Forelimb muscle (tissue), 1 donor: ENCODE measurements at places on chromosomes 4 and X.

- no peak for DNase-seq
Measured at GRCh38 chr4:105306820-105307219, 160.1 kb downstream of the TET2 start.

- DNase-seq = no peak
Measured at GRCh38 chrX:155893521-155893920, 12.4 kb downstream of the VAMP7 start.

DNA sequence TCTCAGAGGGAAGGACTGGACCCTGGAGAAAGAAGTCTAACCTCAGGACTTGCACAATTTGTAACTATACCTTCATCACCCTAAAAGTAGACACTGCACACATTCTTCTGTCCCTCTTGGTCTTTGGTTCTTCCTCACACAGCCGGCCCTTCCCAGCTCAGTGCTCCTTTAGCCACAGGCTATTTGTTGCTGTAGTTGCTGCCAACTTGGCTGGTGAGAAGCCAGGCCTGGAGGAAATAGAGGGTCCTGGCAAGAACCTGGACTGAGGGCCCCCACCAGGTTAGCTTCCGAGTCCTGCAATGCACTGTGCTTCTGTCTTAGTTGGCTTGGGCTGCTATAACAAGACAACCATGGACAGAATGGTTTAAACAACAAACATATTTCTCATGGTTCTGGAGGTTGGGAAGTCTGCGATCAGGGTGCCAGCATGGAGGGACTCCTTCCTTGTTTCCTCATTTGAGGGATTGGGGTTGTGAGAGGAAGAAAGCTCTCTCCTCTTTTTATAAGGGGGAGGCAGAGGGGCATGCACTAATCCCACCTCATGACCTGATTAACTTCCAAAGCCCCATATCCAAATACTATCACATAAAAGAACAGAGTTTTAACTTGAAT, 4.4 kb upstream of the FGF5 start:
- DNase-seq = no peak

- no peak for DNase-seq
Measured at GRCh38 chr4:132483-132882, 8.2 kb downstream of the ZNF718 start.

- no peak for DNase-seq
Measured at GRCh38 chr4:31107362-31107761, 387.2 kb downstream of the PCDH7 start.

GRCh38 chr4:142369141-142369540, 477.0 kb downstream of the INPP4B start:
- no peak for DNase-seq

GRCh38 chr4:158965226-158965625, 137.7 kb upstream of the RAPGEF2 start:
- no peak for DNase-seq

DNA sequence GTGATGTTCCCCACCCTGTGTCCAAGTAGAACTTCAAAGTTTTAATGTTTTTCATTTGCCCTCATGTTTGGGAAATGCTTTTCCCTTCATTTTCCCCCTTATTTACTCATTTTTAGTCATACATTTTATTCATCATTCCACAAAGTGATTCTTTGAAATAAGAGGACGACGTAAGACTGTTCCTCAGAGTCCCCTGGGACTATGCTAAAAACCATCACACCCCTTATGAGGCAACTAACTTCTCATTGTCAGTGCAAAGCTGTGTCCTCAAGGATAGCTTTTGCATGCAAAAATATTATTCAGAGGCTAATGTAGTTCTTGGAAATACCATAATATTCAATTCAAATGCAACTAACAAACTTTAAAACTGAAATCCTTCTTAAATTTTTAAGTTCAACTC, 14.8 kb upstream of the ADGRG2 start:
- DNase-seq = no peak

GRCh38 chr4:84852081-84852480, 114.4 kb downstream of the WDFY3 start:
- DNase-seq = no peak

DNA sequence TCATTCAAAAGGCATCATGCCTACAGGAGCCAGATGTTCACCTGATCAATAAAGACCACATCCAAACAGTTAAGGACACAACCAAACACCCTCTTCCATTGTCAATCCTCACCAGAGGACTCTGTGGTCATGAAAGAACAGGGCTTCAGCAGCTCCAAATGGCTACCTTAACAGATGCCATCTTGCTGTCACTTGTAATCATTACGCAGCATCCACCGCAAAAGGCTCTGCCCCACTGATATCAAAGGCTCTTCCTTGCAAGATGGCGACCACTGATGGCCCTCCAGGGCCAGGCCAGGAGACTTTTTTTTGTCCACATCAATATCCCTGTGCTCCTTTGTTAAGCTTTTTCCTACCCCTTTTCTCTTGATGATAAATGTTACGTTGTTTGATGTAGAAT, 157.4 kb downstream of the DHRSX start:
- no peak for DNase-seq

GRCh38 chr4:67030636-67031035, 514.7 kb downstream of the CENPC start:
- no peak for DNase-seq

- DNase-seq = no peak
Measured at GRCh38 chr4:43251841-43252240, 359.3 kb downstream of the GRXCR1 start.

- no peak for DNase-seq
Measured at GRCh38 chrX:40524423-40524822, 56.3 kb upstream of the ATP6AP2 start.

DNA sequence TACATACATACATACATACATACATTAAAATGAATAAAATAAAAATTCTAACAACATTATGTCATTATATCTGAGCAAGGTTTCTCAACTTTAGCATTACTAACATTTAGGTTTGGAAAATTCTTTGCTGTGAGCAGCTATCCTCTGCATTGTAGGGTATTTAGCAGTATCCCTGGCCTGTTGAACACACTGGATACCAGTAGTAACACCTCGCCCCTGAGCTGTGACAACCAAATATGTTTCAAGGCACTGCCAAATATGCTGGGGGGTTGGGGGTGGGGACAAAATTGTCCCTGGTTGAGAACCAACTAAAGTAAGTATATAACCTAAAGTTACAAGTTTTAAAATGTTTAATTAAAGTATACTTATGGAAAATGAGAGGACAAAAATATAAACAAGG, 860.9 kb upstream of the FTHL17 start:
- DNase-seq = no peak

DNA sequence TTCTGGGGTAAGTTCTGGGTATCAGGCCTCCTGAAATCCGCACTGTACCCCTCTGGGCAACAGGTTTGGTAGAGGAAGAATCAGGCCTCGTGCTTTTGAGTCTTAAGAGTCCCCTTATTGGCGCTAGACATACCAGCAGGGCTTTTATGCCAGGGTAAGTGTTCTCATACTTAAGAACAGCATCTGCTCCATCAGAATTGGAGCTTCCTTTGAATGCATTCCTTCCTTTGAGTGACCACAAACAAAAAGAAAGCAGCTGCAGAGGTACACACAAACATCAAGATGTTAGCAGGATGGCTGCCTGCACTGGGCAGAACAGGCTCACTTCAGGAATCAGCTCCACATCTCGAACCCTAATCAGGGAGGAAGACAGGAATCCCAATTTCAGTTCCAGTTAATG, 156.8 kb downstream of the MGST2 start:
- no peak for DNase-seq

DNA sequence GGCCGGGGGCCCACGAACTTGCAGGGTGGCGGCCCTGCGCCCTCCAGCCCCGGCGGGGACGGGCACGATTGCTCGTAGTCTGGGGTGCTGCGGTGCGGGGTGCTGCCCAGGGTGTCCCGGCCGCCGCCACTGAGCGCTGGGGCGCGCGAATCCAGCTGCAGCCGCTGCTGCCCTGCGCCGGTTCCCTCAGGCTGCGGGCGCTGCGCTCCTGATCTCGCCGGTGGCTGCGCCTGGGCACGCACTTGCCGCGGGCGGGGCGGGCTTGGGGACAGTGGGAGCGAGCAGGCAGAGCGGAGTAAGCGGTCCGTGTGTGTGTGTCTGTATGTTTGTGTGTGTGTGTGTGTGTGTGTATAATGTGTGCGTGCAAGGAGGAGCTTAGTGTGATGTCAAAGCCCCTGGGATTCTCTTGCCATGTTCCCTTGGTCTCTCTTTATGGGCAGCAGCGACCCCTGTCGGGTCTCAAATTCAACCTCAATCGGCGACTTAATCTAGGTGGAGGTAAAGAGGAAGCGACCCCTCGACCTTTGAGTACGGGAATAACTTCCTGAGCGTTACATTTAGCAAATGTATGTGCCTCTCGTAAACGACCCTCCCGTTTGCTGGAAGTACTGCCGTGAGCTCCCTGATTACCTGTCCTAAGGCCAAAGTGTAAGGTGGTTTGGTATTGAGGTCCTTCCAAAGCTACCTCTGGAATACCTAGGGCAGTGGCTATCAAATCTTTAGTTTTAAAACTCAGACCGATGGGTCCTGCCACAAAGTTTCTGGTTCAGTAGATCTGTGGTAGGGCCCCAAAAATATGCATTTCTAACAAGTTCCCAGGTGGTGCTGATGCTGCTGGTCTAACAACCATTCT, at the start of gene RNF150:
Gene RNF150, minus strand, starts transcription at position 324 of the 853 bp plus-strand sequence.
- DNase-seq = peak; percentile 96

DNA sequence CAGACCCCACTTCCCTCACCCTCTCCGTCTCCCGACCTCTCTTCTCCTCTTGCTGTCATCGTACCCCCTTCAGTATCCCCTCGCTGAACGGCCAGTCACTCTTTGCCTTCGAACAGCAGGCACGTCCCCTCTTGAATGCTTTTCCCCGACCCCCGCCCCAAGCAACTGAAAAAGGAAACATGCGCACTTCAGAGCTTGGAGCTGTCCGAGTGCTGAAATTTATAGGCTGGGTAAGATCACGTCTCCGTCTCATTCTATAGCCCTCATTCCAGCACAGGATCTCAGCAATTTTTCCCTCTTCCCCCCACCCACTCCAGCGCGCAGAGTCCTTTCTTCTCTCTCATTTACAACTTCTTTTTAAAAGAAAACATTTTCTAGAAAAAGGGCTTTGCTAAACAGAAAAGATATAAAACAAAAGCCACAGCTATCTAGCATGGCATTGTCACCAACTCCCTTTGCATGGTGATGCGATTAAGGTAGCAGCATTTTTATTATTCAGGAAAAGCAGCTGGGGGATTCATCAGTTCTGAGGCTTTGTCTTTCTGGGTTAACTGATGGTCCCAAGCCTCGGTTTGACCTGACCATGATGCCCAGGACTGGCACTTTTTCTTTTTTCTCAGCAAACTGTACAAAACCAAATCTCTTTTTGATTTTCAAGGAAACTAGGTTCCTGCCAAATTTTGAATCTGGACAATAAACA, at the start of gene GLRA2:
Gene GLRA2, plus strand, starts transcription at position 247 of the 700 bp plus-strand sequence. CDS start 522 bp downstream, outside the sequence.
- peak; percentile 36 for DNase-seq

DNA sequence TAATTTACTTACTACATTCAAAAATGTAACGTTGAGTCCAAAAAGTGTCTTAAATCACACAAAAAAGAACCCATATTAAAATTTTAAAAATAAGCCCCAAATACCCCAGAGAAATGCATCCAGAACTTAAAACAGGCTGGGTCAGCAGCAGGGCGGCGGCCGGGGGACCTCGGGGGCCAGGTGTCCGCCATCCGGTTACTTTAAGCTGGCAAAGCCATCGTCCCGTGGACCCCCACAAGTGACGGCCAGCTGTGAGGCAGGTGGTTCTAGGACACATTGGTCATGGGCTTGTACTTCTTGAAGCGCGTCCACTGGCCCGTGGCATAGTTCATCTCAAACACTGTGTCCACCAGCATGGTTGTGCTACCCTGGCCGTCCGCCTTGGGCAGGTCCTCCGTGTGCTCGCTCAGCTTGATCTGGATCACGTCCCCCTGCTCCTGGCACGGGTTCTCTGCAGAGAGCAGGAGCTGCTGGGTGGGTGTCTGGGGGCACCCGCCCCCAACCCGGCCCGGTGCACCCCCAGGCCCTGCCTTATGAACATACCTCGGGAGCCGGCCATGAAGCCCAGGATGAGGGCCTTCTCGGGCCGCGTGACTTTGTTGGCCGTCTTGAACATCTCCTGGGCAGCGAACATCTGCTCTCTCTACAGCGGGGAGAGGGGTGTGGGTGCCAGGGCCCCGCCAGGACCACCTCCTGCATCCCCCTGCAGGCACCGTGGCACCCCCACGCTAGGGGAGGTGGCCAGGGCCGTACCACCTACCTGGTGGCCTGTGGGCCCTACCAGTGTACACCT, 25.5 kb downstream of the NELFA start:
- no peak for DNase-seq

- DNase-seq = peak; percentile 17
Measured at GRCh38 chrX:103453655-103454054, 65.6 kb downstream of the RAB40A start.

- DNase-seq = no peak
Measured at GRCh38 chrX:40171513-40172400, 74.0 kb upstream of the BCOR start.

DNA sequence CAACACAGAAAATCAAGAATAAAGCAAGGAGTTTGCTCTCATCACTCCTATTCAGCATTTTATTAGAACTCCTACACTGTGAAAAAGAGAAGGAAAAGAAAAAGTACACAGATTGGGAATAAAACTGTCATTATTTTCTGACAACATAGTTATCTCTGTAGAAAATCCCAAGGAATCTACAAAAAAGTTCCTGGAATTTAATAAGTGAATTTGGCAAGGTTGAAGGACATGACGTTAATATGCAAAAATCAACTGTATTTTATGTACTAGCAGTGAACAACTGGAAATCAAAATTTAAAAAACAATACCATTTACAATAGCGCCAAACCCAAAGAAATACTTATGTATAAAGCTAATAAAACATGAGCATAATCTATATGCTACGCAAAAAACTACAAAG, 26.3 kb downstream of the CHIC2 start:
- DNase-seq = peak; percentile 19

- DNase-seq = no peak
Measured at GRCh38 chrX:130561930-130562329, 160.1 kb downstream of the RBMX2 start.

GRCh38 chr4:17717301-17717700, 64.1 kb downstream of the FAM184B start:
- no peak for DNase-seq

DNA sequence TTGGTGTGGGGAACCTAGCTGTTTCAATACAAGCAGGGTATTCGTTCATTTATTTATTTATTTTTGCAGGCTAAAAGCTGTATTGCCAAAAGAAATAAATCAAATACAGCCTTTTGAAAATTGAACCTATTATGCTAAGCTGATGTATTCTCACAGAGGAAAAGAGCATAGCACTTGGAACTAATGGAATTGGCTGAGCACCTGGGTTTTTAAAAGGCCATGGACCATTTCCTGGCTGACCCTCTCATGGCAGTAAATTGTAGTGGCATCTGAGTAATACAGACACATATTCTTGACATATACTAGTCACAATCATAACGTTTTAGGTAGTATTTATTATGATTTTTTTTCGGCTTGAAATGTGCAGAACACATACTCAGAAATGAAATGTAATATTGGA, 71.8 kb upstream of the ALG13 start:
- DNase-seq = no peak

- no peak for DNase-seq
Measured at GRCh38 chr4:37641886-37642849, 44.0 kb downstream of the RELL1 start.

GRCh38 chr4:133476063-133476462, 327.0 kb downstream of the PCDH10 start:
- DNase-seq = no peak
